ENCODE measurements at places on chromosomes 6 and 20.
A peak's percentile ranks its signal among the peaks of the same experiment; 100 is the strongest.

- DNase-seq: no peak
These were observed 339.0 kb downstream of the SYNE1 start for GRCh38 chr6:152298055-152298647.

DNA sequence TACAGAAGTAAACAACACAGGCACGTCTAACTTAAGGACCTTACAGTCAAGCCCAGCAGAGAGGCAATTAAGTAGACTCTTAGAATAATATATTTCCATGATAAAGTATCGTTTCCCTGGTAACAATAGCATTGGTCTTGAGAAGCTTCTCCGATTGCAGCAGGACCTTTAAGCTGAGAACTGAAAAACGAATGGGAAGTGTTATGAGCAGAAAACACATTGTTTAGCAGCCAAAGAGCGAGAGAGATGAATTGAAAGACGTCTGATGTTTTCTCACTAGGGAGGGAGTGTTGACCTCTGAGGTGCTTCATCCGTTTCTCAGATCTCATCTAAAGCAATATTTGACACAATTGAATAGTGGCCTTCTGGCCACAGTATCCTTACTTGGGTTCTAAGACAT lies 855 bp downstream of the BYSL start:
- DNase-seq: no peak

DNA sequence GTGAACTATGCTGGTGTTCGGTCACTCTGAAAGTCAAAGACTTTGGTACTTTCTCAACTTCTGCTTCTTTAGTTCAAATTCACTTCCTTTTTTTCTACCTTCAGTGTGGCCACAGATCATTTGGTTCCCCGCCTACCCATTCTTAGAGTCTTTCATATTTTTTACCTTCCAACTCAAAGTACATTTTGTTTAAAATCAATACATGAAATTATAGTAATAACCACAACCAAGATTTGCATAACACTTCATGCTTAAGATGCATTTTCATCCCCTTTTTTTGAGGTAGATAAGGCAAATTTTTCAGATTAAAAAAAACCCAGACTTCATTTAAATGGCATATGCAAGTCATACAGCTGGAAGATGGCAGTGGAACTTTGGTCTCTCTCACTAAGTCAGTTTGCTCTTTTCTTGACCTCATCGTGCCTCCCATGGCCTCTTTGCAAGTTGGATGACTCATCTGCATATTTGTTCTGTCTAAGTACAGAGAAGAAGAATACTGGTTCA lies 11.9 kb upstream of the CNR1 start:
- no peak for DNase-seq

DNA sequence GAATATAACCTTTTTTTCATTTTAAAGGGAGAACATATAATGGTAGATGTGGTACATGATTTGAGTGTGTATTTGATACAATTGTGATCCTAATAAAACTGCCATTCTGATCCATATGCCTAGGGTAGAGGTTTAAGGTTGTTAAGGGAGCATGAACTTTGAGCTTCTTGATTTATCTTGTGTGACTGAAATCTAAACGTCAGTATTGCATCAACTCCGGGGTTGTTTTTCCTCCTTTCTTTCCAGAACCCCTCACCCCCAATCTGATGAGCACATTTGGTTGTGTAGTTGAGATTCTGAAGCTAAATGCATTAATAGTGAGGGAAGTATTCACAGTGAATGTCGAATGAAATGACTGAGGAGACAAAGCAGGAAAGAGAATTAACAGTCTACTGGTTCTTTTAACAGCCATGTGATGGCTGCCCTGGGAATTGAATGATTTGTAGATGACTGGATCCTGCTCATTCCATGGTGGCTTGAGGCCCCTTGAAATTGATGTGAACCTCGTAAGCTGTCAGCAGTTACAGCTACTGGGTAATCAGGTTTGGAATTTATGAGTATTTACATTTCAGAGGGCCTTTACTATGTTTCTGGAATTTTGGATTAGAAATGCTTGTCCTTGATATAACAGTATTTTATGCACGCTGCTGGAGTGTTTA lies 44.8 kb downstream of the FARS2 start:
- no peak for DNase-seq

DNA sequence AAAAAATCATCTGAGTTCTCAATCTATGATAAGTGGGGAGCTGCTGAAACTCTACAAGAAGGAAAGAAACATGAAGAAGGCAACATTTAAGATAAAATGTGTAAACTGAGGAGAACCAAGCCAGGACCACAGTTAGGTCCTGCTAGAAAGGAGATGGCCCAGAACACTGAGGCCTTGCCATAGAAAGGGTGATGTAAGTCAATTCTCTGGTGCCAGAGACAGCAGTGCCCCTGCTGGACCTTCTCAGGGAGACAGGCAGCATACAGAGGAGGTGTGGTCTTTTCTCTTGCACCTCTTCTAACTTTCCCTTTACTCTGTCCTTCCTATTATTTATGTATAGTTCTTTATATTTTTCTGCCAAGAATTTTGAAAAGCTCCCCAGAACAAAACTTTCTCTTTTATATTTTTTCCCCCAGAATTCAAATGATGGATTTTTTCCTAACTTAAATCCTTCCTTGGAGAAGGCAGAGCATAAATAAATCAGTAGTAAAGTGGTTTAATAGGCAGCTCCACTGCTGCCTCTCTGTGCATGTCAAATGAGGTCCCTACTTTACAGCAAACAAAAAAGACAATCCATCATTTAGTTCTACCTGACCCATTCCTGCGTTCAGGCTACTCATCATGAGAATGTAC lies 9.0 kb downstream of the UQCC2 start:
- no peak for DNase-seq

- DNase-seq: no peak
These were observed 2.3 kb upstream of the GMPR start for GRCh38 chr6:16236009-16236501.

- DNase-seq: peak; percentile 14
These were observed 244.6 kb downstream of the GJA1 start for GRCh38 chr6:121680058-121680457.

- no peak for DNase-seq
These were observed 5.2 kb downstream of the OCSTAMP start for GRCh38 chr20:46545077-46545826.

DNA sequence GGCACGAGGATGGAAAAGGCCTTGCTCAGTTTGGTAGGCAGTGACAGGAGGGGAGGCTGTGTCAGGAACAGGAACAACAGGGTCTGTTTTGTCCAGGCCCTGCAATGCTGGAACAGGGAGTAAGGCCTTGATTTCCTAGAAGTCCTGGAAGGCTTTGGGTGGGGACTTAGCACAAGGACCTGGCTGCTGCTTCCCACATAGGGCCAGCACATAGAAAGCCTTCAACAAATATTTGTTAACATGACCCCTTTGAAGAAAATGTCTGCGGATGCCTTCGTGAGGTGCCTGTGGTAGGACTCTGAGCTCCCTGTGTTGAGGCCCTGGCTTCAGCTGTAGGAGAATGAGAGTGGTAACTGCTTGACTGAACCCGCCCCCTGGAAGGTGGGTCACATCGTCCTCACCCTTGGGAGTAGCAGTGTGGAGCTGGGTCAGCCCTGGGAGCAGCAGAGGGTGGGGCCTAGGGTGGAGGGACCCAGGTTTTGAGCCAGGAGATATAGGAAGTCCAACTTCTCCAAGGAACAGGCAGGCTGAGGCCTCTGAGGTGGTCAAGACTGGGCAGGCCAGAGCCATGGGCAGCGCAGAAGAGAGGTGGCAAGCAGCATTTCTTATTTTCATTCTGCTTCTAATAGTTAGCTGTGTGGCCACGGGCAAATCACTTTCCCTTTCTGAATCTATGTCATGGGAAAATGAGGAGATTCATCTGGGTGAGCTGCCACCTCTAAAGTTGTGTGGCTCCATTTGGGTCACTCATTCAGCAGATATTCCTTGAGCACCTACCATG lies 50.0 kb downstream of the CNBD2 start:
- DNase-seq: no peak

- DNase-seq: no peak
These were observed 24.4 kb upstream of the LY86 start for GRCh38 chr6:6564154-6564553.

- DNase-seq: no peak
These were observed 165.5 kb downstream of the BACH2 start for GRCh38 chr6:90131125-90131524.

- DNase-seq: no peak
These were observed 75.0 kb downstream of the MDGA1 start for GRCh38 chr6:37622646-37623071.

- no peak for DNase-seq
These were observed 307.1 kb upstream of the PLN start for GRCh38 chr6:118240878-118241528.

- no peak for DNase-seq
These were observed 118.8 kb downstream of the FYN start for GRCh38 chr6:111754423-111754822.

DNA sequence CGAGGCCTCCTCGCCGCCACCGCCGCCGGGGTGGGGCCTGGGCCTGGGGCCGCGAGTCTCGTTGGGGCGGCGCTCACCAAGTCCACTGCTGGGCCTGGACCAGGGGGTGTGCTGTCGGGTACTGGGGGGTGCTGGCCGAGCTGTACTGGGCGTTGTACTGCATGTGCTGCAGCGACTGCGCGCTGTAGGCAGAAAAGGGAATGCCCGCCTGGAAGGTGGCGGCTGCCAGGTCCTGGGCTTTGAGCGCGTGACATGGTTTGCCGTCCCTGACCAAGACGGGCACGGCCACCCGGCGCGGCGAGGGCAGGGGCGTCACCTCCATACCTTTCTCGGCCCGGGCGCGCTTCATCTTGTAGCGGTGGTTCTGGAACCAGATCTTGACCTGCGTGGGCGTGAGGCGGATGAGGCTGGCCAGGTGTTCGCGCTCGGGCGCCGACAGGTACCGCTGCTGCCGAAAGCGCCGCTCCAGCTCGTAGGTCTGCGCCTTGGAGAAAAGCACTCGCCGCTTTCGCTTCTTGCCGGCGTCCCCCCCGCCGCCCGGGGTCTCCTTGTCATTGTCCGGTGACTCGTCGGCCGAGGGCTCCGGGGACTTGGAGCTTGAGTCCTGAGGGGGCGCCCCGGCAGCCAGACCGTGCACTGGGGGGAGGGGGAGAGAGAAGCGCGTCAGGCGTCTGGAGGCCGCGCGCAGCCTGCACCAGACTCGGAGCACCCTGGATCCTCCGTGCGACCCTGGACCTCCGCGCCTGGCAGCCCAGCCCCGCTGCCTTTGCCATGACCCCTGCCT lies 1.8 kb downstream of the NKX2-2 start:
- DNase-seq: peak; percentile 59

DNA sequence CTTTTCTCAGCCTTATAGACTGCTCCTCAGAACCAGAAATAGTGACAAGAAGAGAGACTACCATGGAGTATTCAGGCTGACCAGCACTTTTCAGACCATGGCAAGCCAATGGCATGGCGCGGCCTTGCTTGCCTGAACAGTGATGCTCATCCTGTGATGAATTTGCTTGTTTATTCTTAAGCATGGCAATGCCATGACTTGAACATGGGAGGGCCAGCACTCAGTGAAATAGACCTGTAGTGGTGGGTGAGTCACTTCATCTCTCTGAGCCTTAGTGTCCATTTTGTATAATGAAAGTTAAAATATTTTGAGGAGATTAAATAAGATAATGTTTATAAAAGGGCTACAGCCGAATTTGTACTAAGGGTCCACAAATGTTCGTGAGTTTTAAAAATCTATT lies 79.1 kb downstream of the LRRC1 start:
- DNase-seq: no peak

DNA sequence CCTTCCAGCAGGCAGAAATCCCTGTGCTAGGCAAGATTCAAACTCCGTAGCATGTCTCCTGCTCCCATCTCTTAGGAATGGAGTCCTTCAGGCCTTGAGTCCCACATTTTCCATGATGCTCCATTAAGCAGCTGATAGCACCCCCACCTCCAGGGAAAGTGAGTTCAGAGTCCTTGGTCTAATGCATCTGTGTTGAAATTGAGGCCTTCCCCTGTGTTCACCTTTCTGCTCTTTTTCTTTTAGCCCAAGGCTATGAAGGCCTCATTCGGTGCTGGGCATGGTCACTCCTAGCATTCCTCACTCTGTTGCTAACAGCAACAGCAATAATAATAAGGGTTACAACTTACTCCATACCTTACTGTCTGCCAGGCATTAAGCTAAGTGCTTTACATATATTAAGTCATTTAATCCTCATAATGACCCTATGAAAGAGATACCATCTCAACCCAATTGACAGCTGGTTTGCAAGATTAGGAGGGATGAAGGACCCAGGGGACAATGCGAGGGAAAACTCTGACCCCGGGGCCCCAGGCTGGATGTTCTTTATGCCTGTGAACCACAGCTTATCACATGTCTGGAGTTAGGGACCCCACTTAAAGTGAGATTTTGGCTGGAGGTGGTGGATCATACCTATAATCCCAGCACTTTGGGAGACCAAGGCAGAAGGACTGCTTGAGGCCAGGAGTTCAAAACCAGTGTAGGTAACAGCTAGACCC lies 17.5 kb upstream of the PANK2 start:
- peak; percentile 44 for DNase-seq

- DNase-seq: no peak
These were observed 40.4 kb downstream of the DNAAF9 start for GRCh38 chr20:3367089-3367488.

DNA sequence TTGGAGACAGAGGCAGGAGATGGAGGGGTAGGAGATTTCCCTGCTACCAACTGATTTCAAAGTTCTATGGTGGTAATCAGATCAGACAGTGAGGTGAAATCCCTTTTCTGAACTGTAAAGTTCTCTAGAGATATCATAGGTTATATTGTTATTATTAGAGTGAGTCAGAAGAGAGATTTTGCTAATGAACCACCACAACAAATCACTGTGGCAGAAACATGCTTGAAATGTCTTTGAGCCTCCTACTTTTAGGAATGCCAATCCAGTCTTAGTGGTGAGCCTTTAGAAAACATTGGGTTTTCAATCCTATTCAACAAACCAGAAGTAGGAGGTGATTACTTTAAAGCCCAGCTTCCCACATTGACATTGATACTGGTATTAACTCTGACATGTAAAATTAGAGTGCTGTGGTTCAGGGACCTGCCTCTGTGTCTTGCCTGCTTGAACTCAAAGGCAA lies 136.7 kb upstream of the CNR1 start:
- DNase-seq: no peak

GRCh38 chr6:132085731-132086130 lies 134.6 kb upstream of the CCN2 start:
- DNase-seq: no peak

GRCh38 chr6:165664559-165665383 lies 1.7 kb upstream of the PDE10A start:
- DNase-seq: peak; percentile 28

DNA sequence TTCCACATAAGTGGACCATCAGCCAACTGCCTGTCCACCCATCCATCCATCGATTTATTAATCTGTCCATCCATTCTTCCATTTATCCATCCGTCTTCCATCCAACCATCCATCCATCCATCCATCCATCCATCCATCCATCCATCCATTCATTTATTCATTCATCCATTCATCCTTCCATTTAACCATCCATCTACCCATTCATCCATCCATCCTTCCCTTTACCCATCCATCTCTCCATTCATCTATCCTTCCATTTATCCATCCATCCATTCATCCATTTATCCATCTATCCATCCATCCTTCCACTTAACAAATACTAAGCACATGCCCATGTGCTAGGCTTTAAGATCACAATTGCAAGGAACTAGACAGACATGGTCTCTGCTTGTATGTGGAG lies 6.8 kb downstream of the SAMD5 start:
- no peak for DNase-seq

Measured in ELF-1 (cell line).